Stimulated activated naive CD8-positive, alpha-beta T cell treated with anti-CD3 and anti-CD28 coated beads, Interleukin-15, amount 100 ng/mL, for 72 hours (primary cell): ENCODE measurements at places on chromosomes 7 and 10.

DNA sequence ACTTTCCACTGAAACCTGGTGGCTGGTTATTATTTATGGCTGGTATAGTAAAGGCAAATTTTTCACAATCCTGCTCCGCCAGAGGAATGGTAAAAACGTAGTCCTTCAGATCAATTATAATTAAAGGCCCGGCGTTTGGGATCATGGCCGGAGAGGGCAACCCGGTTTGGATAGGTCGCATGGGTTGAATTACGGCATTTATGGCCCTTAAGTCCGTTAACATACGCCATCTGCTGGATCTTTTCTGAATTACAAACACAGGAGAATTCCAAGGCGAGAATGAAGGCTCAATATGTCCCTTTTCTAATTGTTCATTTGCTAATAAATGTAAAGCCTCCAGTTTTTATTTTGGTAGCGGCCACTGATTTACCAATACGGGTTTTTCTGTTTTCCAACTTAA is 11.3 kb upstream of the TAS2R3 start:
- DNase-seq: no peak

GRCh38 chr7:70347463-70348254 is 749.4 kb downstream of the AUTS2 start:
- no peak for DNase-seq

- DNase-seq: no peak
These were observed 87.3 kb downstream of the BEND7 start for GRCh38 chr10:13441476-13441875.

- no peak for DNase-seq
These were observed 65.3 kb downstream of the NPY start for GRCh38 chr7:24349339-24349738.

DNA sequence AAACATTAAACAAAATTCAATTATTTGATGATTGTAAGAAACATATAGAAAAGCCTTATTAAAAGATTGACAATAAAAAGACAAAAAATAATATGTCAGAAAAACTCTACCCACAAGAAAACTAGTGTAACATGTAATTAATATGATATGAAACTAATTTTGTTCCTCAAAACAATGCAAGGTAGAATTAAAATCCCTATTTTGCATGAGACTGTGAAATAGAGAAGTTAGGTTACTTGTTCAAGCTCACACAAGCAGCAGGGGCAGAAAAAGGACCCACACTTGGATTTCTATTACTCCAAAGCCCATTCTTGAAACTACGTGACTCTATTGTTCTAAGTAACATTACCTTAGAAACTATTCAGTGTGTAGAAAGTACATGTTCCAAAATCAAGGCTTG is 96.4 kb downstream of the KCNMA1 start:
- DNase-seq: no peak

GRCh38 chr10:89064748-89065147 is 74.2 kb downstream of the FAS start:
- no peak for DNase-seq

DNA sequence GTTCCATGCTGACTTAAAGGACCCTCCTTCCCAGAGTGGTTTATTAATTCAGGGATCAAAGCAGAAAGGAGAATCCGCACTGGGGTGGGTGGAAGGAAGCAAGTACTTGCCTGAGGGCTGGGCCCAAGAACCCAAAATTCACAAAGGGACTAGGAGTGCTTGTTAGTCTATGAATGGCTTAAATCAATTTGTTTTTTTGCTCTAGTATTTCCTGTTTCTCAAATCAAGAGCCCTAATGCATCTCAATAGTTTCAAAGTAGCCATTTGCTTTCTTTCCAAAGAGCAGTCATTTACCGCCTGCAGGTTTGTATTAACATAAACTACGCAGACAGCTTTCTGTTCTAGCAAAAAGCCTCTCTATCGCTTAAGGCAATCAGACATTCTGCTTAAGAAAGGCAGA is 44.2 kb upstream of the SLC35G1 start:
- no peak for DNase-seq
